Nucleus accumbens (tissue), 56 donors: ENCODE measurements at places on chromosomes 3 and 15.

DNA sequence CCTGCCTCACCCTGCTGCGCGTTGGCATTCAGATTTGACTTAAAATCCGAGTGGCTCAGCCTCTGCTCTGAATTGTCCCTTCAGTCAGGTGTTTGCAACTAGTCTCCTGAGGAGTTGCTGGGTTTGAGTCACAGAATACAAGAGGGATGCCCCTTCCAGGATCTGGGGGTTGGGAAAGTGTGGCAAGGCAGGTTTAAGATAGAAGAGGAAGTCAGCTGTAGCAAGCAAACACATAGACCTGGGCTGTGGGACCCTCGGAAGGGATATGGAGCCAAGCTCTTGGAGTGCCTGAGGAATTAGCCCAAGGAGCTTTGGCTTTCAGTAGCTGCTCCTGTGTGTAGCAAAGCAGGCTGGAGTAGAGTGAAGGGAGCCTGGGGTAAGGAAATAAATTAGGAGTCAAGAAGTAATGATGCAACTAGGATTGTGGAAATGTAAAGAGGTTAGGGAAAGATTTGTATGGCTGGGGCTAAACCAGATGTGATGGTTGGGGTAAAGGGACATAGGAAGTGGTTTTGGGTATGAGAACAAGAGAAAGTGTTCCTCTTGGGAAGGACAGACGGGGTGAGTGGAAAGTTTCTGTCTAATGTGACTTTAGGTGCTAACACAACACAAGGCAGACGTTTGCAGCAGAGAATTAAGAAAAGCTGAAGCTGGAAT is 41.2 kb downstream of the RAB7A start:
- DNase-seq: no peak

GRCh38 chr3:132507657-132508056 is 89.4 kb upstream of the ACKR4 start:
- DNase-seq: no peak

DNA sequence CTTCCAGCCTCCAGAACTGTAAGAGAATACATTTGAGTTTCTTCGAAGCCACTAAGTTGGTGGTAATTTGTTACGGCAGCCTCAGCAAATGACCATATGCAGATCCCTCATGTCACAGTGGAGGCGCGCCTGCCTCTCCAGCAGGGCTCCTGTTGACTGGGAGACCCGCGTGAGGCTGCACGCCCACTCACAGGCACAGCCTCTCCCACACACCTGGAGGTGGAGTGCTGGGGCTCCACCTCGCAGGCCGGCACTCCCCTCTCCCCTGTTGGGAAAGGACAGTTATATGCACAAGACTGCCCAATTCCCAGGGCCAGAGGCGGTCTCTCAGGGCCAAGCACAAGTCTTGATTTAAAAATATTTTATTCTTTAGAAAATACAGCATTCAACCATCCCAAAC is 2.8 kb upstream of the TLR9 start:
- DNase-seq: no peak

GRCh38 chr3:70889162-70890019 is 577.0 kb upstream of the MDFIC2 start:
- no peak for DNase-seq

- no peak for DNase-seq
These were observed 95.2 kb downstream of the SEMA6D start for GRCh38 chr15:47812470-47812999.

DNA sequence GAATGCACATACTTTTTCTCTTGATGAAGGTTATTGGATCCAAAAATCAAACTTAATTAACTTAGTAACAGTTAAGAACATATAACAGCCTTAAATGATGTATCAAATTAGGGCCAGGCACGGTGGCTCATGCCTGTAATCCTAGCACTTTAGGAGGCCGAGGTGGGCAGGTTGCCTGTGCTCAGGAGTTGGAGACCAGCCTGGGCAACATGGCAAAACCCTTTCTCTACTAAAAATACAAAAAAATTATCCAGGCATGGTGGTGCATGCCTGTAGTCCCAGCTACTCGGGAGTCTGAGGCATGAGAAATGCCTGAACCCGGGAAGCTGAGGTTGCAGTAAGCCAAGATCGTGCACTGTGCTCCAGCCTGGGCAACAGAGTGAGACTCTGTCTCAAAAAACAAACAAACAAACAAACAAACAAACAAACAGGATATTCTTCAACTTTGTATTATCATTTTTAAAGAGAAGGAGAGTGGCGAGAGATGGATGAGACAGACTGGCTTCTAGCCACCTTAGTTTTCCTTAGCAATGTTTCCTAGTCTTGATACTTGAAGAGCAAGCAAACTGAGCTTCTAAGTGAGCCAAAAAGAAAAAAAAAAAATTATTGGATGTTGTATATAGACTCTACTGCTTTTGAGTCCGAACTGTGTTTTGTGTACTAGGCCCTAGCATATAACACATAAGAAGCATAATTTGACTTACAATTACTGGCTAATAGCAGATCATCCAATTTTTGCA is 13.8 kb downstream of the SPRED1 start:
- DNase-seq: no peak

DNA sequence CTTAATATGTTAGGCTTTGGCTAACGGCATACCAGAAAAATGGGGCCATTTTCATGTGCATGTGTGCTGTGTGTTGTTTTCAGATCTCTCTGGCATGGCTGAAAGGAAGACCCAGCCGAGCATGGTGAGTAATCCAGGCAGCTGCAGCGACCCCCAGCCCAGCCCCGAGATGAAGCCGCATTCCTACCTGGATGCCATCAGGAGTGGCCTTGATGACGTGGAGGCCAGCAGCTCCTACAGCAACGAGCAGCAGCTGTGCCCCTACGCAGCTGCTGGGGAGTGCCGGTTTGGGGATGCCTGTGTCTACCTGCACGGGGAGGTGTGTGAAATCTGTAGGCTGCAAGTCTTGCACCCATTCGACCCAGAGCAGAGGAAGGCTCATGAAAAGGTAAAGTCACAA is 15.1 kb downstream of the MKRN2 start:
- no peak for DNase-seq
